ENCODE measurements at places on chromosomes 6 and 20.

- DNase-seq = peak; percentile 3
These were observed 182.4 kb upstream of the MCHR2 start for GRCh38 chr6:100176311-100176950.

- no peak for DNase-seq
These were observed 86.0 kb downstream of the MYB start for GRCh38 chr6:135267085-135267484.

- DNase-seq = no peak
These were observed 10.7 kb downstream of the PEDS1 start for GRCh38 chr20:50142812-50143211.

DNA sequence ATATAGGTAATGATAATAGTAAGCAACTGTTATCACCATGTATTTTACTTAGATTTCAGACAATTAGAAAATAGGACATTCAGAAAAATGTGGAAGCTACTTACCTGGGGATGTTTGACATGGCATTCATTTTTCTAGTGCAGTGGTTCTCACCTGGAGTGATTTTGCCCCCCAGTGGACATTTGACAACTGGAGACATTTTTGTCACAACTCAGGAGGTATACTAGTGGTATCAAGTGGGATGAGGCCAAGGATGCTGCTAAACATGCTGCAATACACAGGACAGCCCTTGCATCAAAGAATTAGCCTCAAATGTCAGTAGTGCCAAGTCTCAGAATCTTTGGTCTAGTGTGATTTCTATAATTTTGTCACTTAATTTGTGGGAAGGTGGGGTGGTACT is 36.1 kb downstream of the NUS1 start:
- DNase-seq = no peak

DNA sequence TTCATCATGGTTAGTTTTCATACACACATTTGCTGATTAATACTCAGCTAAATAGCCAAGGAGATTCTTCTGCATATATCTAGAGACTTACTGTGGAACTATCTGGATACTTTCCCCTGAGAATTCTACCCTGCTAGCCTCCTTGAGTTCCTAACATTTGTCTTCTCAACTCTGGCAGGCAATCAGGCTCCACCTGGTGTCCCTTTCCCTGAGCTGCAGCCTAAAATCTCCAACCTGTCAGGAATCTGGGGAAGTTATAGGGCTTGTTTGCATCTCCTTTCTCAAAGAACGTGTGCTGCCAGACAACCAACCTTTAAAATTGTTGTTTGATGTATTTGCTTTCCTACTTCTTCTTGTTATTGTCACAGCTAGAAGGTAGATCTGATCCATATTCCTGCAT is 73.4 kb downstream of the FUT9 start:
- no peak for DNase-seq

GRCh38 chr6:4948781-4949450 is 54.9 kb downstream of the RPP40 start:
- DNase-seq = no peak

GRCh38 chr6:33632558-33633039 is 11.5 kb downstream of the ITPR3 start:
- DNase-seq = no peak

- no peak for DNase-seq
These were observed 10.3 kb upstream of the MTRF1L start for GRCh38 chr6:153012856-153013255.

DNA sequence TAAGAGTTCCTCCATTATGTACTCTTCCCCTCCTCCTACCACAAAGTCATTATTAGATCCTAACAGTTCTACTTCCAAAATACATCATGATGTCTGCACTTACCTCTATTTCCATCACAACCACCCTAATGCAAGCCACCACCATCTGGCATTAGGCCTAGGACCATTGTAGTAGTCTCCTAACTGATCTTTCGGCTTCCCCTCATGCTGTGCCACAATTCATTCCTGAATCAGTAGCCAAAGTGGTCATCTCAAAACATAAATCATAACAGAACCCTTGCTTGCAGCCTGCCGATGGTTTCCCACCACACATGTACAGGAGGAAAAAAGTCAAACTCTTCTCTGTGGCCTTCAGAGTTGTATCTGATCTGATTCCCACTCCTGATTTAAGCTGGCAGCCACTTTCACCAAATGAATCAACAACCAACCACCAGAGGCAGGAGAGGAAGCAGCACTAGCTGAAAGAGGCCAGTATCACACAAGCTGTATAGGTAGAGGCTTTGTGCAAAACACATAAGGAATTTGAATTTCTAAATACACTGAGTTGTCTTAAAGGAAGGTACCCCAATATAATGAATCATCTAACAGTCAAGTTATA is 26.1 kb downstream of the FAM184A start:
- DNase-seq = no peak

DNA sequence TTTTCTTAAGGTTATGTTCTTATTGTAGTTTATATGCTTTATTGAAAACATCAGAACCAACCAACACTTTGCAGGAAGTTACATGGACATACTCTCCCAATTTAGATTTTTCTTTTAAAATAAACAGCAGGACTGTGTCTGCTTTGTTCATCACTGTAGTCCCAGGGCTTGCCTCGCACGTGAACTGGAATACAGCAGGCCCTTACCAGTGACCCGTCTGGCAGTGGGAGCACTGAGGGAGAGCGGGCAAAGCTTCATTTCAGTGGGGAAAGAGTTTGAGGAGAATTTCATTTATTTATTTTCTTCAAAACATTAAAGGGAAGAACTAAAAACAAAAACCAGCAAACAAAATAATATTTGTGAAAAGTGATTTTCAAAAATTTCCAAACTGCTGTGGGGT is 230.8 kb downstream of the PAX1 start:
- no peak for DNase-seq

GRCh38 chr6:35105078-35105477 is 36.1 kb downstream of the TCP11 start:
- DNase-seq = no peak

GRCh38 chr20:35120012-35120701 is 27.0 kb downstream of the EDEM2 start:
- DNase-seq = no peak

GRCh38 chr20:63619505-63619904 is 7.4 kb downstream of the GMEB2 start:
- DNase-seq = no peak

DNA sequence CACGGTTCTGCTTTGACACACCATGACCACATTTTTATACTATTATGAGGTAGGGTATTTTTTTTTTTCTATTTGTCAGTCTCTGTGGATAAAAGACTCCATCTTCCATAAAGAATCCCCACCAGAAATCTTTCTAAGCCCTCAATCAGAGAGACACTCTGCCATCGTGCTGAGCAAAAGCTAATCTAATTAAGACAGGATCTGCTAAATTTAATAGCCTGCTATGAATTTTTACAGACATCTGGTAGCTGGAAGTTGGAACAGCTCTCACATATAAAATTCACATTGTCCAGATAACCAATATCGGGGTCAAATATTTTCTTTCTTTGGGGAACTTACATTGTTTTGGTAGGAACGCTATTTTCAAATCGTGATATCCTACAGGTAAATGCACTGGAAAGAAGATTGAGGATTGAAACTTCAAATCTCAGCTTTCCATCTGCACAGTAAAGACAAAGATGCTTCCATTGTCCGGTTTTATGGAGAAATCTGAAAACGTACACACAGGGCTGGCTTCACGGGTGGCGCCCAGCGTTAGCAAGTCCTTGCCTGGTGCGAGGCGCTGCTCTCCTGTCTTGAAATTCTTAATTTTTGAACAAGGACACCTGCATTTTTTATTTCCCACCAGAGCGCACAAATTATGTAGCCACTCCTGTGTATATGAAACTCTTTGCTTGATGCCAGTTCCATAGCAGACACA is 573.8 kb upstream of the NOX3 start:
- DNase-seq = no peak

DNA sequence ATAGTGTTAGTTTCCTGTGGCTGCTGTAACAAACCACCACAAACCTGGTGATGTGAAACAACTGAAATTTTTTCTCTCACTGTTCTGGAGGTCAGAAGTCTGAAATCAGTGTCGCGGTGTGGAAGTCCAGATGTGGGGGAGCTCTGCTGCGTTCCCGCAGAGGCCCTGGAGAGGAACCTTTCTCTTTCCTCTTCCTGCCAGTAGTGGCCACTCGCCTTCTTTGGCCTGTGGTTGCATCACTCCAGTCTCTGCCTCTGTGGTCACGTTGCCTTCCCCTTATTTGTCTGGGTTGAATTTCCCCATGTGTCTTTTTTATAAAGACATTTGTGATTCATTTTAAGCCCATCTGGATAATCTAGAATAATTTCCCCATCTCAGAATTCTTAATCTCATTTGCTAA is 295.5 kb upstream of the FLRT3 start:
- DNase-seq = no peak

DNA sequence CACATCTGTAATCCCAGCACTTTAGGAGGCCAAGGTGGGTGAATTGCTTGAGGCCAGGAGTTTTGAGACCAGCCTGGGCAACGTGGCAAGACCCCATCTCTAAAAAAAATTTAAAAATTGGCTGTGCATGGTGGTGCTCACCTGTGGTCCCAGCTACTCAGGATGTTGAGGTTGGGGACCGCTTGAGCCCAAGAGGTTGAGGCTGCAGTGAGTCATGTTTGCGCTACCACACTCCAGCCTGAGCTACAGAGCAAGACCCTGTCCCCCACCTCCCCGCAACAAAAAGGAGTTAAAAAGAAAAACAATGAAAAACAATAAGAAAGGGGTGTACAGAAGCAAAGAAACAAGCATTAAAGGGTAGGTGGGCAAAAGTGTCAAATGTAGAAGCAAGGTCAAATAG is 57.3 kb downstream of the CDK19 start:
- no peak for DNase-seq

DNA sequence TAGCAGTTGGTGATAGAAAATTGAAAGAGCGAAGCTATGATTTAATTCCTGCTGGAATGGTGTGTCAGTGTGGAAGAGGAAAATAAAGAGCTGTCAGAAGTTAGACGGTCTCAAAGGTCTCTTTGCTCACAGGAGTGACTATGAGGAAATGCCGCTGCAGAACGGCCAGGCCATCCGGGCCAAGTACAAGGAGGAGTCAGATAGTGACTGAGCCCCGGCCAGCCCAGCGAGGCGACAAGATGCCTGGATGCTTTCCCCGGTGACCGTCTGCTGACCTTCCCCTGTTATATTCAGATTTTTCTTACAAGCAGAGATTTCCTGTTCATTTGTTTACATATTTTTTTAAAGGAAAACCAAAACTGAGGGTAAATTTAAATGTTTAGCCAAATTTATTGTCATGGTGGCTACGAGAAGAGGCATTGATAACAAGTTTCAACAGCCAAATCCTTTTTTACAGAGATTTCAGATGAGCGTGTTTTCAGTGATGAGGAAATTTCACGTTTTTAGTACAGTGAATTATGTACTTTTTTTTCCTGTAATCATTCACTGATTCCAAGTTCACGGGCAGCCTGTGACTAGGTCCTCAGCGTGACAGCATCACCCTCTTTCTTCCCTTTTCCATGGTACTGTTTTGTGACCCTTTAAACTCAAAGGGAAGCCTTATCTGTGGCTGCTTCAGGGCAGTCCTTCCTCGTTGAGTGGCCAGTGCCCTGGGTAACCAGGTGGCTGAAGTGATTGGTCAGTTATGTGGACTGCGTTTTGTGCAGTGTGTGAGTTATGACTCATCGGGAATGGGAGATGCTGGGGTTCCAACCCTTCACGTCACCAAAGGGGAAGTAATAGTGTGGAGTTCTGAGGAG is 12.6 kb downstream of the DYNLT1 start:
- no peak for DNase-seq

GRCh38 chr6:113432521-113433334 is 424.4 kb upstream of the MARCKS start:
- no peak for DNase-seq

- DNase-seq = no peak
These were observed 1.2 kb downstream of the RNF217 start for GRCh38 chr6:124963416-124963785.

DNA sequence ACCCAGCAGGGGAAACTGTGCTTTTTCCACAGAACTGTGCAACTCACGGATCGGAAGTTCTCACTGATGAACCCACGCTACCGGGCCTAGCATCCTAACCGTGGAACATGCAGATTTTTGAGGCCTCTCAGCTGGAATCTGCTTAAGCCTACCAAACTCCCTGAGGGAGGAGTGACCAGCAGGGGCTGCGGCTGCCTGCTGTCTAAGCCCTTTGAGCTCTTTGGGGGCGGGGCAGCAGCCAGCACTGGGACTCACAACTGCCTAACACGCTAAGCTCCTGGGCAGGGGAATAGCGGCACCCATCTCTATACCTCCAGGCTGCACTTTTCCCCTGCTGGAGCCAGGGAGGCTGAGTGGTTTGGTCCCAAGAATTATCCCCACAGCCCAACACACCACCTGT is 20.4 kb upstream of the METTL24 start:
- DNase-seq = no peak

- no peak for DNase-seq
These were observed 144.5 kb downstream of the SMOC2 start for GRCh38 chr6:168585441-168585840.

GRCh38 chr6:79335133-79335674 is 100.7 kb upstream of the HMGN3 start:
- no peak for DNase-seq

DNA sequence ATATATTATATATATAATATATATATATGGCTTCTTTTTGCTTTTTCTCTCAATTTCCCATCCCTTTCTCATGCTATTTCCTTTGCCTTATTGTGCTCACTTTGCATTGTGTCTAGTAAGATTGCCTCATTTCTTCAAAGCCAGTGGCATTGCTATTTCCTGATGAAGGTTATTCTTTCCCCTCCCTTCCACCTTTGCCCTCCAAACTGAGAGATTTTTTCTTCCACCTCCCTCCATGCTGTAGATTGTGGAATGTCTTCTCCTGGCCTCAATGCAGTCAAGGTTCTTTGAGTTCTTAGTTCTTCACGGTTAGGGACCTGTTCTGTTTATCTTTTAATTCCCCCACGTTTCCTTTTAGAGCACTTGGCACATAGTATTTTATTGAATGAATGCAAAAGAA is 17.2 kb downstream of the SH3BGRL2 start:
- no peak for DNase-seq

- DNase-seq = no peak
These were observed 1.7 kb upstream of the KIF25 start for GRCh38 chr6:167995731-167996151.

DNA sequence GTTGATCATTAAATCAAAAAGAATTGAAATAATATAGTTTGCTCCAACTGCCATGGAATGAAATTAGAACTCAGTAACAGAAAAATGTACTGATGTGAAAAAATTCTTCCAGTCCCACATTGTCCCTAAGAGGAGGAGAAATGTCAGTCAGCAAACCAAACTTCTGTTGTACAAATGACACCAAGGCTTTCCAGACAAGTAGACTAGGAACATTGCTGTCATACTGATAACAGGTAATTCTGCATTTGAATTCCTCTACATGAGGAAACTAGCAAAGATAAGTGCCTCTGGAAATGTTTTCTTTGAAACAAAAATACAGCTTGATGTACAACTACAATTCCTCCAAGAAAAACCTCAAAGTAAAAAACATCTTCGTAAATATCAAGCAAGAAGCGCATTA is 90.2 kb downstream of the HIVEP1 start:
- no peak for DNase-seq

- no peak for DNase-seq
These were observed 356.0 kb downstream of the BMP2 start for GRCh38 chr20:7123457-7123856.
